Cerebellar nuclear complex (tissue), 1 donor: ENCODE measurements at places on chromosomes 6 and 20.

DNA sequence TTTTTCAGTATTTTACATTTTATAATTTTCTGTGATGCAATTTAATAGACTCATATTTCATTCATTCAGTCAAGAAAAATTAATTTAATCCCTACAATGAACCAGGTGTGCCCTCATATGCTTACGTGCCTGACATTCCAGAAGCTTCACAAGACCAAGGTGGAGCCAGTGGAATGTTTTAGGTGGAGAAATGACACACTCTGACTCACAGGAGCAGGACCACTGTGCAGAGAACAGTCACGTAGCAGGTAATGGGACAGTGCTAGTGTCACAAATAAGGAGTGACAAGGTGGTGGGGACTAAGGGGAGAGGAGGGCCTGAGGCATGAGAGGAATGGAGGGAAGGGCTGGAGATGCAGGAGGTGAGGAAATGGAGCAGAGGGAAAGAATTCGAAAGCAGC lies 37.0 kb upstream of the HLA-G start:
- DNase-seq: no peak

- DNase-seq: no peak
Measured at GRCh38 chr6:118893064-118893806, 717 bp upstream of the ASF1A start.

DNA sequence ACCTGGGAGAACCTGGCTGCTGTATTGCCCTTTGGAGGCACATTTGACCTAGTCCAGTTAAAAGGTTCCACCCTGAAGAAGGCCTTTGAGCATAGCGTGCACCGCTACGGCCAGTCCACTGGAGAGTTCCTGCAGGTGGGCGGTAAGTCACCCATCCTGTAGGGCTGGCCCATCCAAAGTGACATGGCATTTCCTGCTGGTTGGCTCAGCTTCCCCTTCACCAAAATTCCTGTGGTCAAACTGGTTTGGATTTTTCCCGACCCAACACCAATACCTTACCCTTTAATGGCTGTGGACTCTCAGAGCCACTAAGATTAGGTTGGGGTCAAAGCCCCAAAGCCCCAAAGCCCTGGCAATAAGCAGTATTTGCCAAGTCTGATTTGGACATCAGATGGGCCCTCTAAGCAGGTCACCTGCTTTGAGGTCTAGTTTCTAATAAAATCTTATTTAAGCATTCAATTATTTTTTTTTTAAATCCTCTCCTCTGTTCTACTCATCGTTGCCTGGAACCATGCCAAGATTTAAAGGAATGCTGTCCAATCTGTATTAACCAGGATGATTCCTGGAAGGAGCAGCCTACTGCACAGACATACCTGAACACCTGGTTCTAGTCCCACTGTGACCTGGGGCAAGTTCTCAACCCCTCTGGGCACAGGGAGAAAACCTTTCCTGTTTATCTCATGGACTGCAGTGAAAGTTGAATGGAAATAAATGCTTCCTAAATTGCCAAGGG lies 40.8 kb downstream of the NT5E start:
- DNase-seq: no peak

- DNase-seq: no peak
Measured at GRCh38 chr20:2922957-2923356, 49.7 kb downstream of the PTPRA start.

DNA sequence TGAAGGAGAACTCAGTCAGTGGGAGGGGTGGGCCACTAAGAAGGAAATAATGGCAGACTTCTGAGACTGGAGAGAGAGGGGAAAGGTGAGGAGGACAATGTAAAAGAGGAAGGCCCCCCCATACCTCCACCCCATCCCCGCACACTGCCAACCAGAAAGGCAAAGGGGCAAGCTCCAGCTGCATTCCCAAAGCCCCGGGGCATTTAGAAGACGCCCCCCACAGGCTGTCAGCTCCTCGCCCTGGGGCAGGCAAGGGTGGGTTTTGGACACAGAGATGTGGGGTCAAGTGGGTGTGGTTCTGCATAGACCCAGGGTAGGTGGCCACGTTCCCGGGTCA lies 20.8 kb upstream of the SLC22A7 start:
- no peak for DNase-seq

DNA sequence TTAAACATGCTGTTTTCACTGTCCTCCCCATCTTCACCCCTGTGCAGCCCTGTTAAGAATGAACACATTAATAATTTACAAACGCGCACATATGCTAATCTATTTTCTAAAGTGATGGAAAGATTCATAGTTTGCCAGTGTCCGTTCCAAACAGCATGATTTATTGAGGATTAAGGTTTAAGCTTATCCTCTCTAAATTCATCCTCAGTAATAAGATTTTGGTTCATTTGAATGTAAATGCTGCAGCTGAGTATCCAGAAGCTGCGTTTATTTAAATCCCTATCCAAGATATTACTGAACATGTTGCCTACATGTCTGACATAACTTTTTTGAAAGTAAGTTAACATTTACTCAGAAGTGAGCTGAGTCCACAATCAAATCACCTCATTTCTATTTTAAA lies 42.8 kb upstream of the FAM135A start:
- no peak for DNase-seq

- DNase-seq: no peak
Measured at GRCh38 chr6:160263196-160263939, 4.7 kb upstream of the SLC22A2 start.

DNA sequence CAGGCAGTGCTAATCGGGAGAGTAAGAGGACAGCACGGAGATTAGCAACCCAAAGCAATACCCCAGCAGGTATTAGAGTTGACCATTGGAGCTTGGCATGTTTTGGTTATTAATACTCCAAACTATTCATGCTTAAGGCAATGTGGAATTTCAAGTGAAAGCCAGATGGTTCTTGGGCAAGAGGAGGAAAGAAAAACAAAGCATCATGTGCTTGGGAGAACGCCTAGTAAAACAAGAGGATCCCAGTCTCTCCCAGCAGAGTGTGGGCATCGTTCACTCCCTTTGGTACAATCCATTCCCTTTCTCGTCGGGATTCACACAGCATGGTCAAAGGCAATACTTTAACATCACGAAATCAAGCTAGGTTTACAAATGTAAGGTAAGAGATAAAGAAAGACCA lies 349.8 kb downstream of the PRKN start:
- no peak for DNase-seq

DNA sequence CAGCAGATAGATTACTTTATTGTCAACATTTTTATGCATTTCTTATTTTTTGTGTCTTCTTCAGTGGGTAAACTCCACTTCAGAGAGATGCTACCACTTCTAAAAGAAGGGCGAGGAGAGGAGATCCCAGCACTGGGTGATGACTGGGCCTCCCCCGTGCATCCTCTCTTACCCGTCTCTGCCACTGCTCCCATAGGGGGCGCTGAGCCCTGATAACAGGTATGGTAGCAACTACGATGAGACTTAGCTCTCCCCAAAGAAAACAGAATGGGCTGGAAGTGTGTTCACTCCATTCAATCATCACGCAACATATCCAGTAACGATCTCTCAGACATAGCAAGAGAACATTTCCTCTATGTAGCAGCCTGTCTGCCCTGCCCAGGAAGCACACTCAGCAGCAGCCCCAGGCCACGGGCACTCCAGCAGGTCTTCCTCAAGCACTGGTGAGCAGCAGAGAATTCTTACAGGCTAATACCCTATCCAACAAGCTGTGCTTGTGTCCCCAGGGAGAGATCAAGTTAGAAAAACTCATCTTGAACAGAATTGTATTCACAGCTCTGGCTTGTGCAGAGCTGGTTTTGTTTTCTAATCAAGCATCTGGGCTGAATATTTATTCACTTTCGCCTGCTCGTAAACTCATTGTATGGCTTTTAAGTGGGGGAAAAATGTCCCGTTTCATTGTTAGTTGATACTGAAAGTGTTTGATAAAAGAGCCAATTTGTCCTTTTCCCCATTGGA lies 533.1 kb upstream of the CDH4 start:
- no peak for DNase-seq

DNA sequence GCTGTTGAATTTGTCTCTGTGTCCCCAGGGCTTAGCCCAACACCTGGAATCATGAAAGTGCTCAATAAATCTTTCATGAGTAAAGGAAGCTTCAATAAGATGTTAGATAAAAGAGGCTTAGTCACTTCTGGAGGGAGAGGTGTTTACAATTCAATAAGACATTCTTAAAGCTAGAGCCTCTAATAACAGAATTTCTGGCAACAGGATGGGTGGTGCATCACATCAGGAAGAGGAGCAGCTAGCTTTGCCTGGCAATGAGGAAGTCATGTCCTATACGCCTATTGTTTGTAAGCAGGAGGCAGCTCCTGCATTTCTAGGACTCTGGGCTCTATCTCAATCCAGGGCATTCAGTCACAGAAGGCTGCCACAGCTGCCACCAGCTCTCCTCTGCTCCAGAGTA lies 638.5 kb downstream of the EPM2A start:
- DNase-seq: no peak

- DNase-seq: no peak
Measured at GRCh38 chr6:47454713-47455396, 22.7 kb upstream of the CD2AP start.

DNA sequence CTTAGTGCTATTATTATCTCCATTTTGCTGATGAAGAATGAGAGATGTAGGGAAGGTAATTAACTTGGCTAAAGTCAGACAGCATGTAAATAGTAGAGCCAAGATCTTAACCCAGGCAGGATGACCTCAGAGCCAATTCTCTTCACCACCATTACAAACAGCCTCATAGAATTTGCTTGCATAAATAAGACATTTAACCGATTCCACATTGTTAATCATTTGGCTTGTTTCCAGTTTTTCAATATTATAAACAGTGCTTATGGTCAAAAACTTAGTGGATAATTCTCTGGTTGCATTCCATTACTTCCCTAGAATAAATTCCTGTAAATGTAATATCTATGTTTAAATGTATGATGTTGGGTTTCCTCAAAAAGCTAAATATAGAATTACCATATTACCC lies 19.1 kb upstream of the PRDM1 start:
- DNase-seq: no peak

DNA sequence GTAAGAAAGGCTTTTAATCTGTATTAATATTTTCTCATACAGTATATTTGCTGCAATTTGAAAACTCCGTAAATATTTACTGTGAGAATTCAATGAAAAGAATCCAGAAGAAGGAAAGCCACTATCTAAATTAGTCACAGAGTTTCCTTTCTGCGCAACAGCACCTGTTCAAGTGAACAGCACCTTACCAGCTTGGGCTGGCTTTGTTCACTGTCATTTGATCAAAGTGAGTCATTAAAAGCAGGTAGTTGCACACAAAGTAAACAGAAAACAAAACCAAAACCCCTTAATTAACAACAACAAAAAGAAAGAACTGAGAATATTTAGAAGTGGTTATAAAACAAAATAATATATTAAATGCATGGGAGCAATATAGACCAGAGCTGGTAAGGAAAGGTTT lies 12.8 kb downstream of the SMLR1 start:
- no peak for DNase-seq

DNA sequence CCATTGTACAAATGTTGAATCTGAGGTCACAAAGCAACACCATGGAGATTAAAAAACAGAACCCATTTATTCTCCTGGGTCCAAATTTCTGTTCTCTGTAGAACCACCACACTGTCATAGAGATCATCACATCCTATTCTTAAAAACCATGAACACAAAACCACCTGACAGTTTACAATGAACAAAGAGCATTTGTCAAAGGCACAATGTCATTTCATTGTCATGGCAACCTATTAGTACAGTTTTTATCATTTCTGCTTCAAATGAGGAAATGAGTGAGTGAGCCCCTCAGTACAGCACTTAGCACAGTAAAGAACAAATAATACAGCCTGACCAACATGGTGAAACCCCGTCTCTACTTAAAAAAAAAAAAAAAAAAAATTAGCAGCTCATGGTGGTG lies 23.1 kb upstream of the LAMP5 start:
- no peak for DNase-seq

- DNase-seq: no peak
Measured at GRCh38 chr6:167237438-167238145, 53.5 kb upstream of the UNC93A start.

GRCh38 chr20:48210111-48211027 lies 425.1 kb upstream of the SULF2 start:
- DNase-seq: no peak

- no peak for DNase-seq
Measured at GRCh38 chr6:140052736-140053729, 678.6 kb upstream of the CITED2 start.

- no peak for DNase-seq
Measured at GRCh38 chr20:771741-772464, 3.6 kb upstream of the SLC52A3 start.

- no peak for DNase-seq
Measured at GRCh38 chr6:22544476-22544875, 24.9 kb upstream of the HDGFL1 start.

DNA sequence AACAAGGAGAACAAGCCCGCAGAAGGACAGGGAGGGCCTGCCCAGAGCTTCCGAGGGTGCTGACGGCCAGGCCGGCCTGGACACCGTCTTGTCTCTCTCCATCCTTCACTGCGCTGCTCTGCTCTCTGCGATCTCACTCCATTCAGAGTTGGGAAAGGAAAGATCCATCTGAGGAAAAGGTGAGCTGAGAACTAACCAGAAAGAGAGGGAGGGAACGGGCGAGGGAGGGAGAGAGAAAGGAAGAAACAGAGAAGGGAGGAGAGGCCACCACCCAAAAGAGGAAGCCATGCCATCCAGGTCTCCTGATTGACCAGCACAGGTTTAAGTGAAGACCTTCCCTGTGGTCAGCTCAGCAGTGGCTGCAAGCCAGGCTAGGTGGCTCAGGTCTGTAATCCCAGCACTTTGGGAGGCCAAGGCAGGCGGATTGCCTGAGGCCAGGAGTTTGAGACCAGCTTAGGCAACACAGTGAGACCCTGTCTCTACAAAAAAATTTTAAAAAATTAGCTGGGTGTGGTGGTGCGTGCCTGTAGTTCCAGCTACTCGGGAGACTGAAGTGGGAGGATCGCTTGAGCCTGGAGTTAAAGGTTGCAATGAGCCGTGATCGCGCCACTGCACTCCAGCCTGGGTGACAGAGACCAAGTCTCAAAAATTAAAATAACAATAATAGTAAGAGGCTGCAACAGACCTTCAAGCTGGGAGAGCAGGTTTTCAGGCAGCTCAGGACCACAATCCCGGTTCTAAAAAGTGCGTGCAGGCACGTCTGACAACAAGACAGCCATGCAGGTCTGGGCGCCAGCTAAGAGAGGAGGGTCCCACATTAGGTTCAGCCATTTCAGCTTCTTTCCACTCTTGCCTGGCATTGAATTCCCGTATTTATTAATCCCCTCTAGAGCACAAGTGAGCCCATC lies 34.2 kb upstream of the DLGAP4 start:
- no peak for DNase-seq

GRCh38 chr6:22071270-22072041 lies 225.4 kb downstream of the PRL start:
- no peak for DNase-seq

GRCh38 chr20:57023997-57024396 lies 242.4 kb downstream of the BMP7 start:
- DNase-seq: no peak

GRCh38 chr20:53028337-53029007 lies 56.3 kb downstream of the TSHZ2 start:
- DNase-seq: no peak

DNA sequence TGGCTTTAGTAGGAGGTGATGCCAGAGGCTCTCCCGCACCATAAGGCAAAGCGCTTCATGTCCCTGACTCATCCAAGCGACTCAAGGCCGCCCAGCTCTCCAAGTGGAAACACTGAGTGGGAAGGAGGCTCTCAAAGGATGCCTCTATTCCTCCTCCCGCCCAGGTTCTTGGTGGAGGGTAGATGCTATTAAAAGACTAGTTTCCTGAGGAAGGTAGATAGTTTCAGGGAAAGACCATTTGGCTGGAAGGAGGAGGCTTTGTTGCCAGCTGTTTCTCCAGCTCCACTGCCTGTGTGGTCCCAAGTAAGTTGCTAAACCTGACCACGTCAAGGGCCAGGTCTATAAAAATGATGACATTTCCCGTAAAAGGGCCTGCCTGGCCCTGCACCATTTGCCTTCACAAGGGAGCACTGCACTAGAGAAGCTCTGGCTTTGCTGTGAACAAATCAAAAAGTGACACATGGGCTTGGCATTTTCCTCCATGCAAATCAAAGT lies 48.2 kb downstream of the GMDS start:
- DNase-seq: no peak
